CD4-positive, alpha-beta T cell treated with Interferon alpha-2 for 1 hour (primary cell): ENCODE measurements at places on chromosomes 4 and X.

GRCh38 chrX:134533952-134534351 lies 74.0 kb downstream of the HPRT1 start:
- DNase-seq, result no peak

GRCh38 chr4:92128676-92129075 lies 175.1 kb upstream of the GRID2 start:
- no peak for DNase-seq

- no peak for DNase-seq
These were observed 37.7 kb downstream of the JADE1 start for GRCh38 chr4:128847082-128847724.

- peak; percentile 31 for DNase-seq
These were observed at the start of gene BEX3 for GRCh38 chrX:103376118-103376978. Gene BEX3, plus strand, starts transcription at chrX:103376538. Its CDS starts 984 bp downstream, at chrX:103377522.

DNA sequence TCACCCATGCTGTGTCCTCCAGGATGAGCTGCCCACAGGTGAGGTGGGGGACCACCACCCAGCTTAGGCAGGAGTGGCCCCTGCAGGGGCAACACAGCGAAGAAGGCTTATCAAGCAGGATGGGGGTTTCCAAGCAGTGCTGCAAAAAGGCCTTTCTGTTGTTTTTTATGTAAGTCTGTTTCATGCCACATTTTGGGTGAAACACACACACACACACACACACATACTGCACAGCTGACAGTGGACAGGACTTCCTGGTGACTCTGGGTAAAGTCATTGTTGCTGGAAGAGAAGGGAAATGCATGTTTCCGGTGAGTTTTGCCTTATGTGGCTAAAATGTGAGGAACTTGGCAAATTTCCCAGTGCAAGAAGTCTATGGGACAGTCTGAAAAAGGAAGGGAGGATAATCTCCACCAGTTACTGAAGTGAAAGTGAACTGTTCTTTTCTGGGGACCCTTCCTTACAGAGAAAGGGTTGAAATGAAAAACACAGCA lies 119.2 kb downstream of the IRF2 start:
- peak; percentile 69 for DNase-seq

- no peak for DNase-seq
These were observed 84.5 kb downstream of the WFS1 start for GRCh38 chr4:6354119-6354518.
